ENCODE measurements at places on chromosomes 16 and 17.

- DNase-seq = no peak
Observed at GRCh38 chr16:88926374-88926990, 50.5 kb downstream of the CBFA2T3 start.

GRCh38 chr17:69949973-69950695 is 124.9 kb upstream of the KCNJ16 start:
- DNase-seq = no peak

- no peak for DNase-seq
Observed at GRCh38 chr16:50731989-50732832, 9.7 kb upstream of the CYLD start.

- no peak for DNase-seq
Observed at GRCh38 chr17:53687324-53687723, 135.4 kb upstream of the KIF2B start.

DNA sequence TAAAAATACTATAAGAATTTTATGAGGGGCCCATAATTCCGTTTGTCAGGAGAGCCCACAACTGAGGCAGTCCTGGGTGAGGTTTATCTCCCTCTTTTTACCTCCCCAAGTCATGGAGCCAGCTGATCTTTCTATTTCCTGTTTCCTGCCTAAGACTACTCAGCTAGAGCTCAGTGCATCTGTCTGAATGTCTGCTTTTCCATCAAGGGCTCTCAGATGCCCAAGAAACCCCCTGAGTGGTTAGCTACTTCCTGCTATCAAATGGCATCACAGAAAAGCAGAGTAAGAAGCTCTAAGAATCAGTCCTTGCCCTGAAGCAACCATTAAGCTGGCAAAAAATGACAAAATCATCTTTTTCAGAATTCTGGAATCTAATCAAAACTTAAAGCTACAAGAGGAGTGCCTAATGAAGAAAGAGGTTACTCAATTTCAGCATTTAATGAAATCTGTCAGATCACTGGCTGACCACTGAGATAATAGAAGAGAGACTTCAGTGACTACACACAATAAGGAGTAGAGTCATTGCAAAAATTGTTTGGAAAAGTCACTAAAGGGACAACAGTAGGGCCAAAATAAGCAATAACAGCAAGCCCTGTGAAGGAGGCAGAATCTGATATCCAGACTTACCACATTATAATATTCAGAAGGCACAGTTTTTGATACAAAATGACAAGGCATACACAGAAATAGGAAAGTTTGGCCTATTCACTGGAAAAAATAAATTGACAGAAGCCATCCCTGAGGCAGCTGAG is 150.1 kb downstream of the CYB561 start:
- DNase-seq = no peak

- peak; percentile 80 for DNase-seq
Observed at GRCh38 chr17:7293816-7294613, 424 bp downstream of the YBX2 start.

DNA sequence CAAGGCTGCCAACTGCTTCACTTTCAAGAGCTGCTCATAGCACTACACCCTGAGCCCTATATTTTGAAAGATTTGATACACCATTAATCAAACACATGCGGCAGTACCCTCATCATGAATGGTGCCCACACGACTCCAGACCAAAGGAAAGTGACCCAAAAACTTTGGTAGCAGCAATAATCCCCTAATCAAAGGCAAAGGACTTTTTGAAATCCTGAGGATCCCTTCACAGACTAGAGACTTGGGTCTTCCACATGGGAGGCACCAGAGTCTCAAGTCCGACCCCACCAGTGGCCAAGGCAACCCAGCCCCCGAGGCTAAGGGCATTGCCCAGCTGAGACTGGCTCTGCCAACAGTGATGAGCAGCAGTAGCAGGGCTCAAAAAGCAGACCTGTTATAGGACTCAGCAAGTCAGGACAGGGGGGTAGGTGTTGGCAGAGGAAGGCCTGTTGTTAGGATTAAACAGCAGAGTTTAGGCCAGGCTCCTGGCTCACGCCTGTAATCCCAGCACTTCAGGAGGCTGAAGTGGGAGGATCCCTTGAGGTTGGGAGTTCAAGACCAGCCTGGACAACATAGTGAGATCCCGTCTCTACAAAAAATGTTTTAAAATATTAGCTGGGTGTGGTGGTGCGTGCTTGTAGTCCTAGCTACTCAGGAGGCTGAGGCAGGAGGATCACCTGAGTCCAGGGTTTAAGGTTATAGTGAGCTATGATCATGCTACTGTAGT is 3.2 kb downstream of the TRIM25 start:
- DNase-seq = no peak

DNA sequence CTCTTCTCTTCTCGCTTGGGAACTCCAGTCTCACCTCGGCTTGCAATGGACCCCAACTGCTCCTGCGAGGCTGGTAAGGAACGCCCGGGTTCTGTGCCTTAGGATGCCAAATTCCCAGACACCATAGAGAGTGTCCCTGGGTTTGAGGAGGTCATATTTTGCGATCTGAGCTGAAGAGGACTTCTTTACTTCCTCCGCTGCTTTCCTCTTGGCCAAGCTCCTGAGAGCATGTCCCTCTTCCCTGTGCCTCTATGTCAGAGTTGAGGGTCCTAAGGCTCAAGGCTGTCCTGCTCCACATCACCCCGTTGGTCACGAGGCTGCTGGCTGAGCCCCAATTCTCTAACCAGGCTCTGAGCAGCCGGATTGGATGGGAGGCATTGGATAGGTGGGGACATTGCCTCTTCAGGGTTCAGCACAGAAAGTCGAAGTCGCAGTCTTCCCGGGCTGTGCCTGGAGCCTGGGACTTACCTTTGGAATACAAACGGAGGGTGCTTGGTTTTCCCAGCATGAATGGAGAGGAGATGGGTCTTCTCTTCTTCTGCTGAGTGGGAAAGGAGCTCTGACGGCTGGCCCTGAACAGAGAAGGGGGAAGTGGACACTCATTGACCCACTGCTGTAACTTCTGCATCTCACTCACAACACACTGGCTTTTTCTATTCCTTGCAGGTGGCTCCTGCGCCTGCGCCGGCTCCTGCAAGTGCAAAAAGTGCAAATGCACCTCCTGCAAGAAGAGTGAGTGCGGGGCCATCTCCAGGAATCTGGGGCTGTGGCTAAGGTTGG is 416 bp downstream of the MT1H start:
- no peak for DNase-seq

DNA sequence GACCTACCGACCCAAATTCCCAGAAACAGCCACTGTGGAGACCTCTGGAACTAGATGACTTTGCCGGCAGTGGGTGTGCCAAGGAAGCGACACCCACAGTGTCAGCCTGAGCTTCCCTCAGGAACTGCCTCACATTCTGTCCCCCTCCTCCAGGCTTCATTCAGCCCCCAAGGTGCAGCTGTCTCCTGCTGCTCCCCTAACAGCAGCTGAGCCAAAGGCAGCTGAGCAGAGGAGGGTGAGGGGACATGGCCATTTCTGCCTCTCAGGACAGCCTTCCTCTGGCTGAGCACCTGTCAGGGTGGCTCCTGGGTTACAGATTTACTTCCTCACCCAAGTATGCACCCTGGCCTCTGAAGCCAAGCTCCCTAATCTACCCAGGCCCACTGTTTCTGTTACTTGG is 22.1 kb upstream of the MTMR4 start:
- DNase-seq = no peak

GRCh38 chr16:7714775-7715174 is 382.1 kb downstream of the RBFOX1 start:
- DNase-seq = no peak

- no peak for DNase-seq
Observed at GRCh38 chr17:28700278-28700677, 11.4 kb downstream of the PROCA1 start.

DNA sequence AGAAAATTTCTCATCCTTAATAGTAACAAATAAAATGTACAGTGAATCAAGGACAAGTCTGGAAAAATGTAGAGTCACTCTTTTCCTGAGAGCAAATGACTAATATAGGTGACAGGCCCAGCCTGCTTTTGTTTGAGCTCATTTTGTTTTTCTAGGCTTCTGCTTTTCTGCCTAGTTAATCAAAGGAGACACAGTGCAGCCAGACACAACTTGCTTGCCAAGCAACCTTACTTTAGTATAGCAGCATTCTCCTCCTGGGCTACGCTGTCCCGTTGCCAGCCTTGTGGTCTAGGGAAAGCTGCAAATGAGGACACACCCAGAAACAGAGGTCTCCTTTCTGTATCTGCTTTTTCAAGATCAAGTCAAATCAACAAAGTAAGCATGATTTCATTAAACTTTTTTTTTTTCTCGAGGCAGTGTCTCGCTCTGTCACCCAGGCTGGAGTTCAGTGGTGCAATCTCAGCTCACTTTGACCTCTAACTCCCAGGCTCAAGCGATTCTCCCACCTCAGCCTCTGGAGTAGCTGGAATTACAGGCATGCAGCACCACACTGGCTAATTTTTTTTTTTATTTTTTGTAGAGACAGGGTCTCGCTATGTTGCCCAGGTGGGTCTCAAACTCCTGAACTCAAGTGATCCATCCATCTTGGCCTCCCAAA is 17.2 kb downstream of the GINS3 start:
- no peak for DNase-seq

- no peak for DNase-seq
Observed at GRCh38 chr17:66555605-66556004, 253.2 kb downstream of the PRKCA start.

GRCh38 chr17:73947966-73948355 is 255.5 kb upstream of the RPL38 start:
- no peak for DNase-seq

GRCh38 chr16:69260019-69260418 is 51.1 kb upstream of the VPS4A start:
- DNase-seq = no peak

All from iPS-NIHi11 (cell line).